HT-29 (cell line): ENCODE measurements at places on chromosomes 3 and 15. TPM values are rescaled to one million over a fixed set of nuclear protein-coding genes. Genes with fewer than 3 reads are reported as not detected.

CAMKV gene
- total RNA-seq: not detected in 2 replicates

ISLR gene
- not detected in 2 replicates for total RNA-seq

RGMA gene
- total RNA-seq: not detected in 2 replicates

ILDR1 gene
- total RNA-seq: 7.2 and 7.4 TPM in 2 replicates

TUBGCP5 gene
- 10.5 and 15.6 TPM in 2 replicates for total RNA-seq

DNAJB11 gene
- total RNA-seq: 63.5 and 71.3 TPM in 2 replicates

PLS1 gene
- 38.5 and 40.3 TPM in 2 replicates for total RNA-seq

MFAP1 gene
- 10.9 TPM in 2 replicates for total RNA-seq

ITPKA gene
- total RNA-seq: 7.3 and 9.7 TPM in 2 replicates

NMNAT3 gene
- total RNA-seq: 0.42 and 0.46 TPM in 2 replicates

FGF7 gene
- not detected in 2 replicates for total RNA-seq

FBLN2 gene
- total RNA-seq: 0.33 and 0.55 TPM in 2 replicates

SCG3 gene
- total RNA-seq: not detected in 2 replicates

SLC51B gene
- 0.39 and 0.64 TPM in 2 replicates for total RNA-seq

CCDC12 gene
- total RNA-seq: 38.2 and 39.4 TPM in 2 replicates

HLTF gene
- total RNA-seq: not detected in 2 replicates

GNAT1 gene
- 0.18 TPM in 1 of 2 replicates, not detected in the other for total RNA-seq

IL5RA gene
- not detected in 2 replicates for total RNA-seq
